Psoas muscle (tissue), 8 donors: ENCODE measurements at places on chromosomes 12 and 14.
A peak's percentile ranks its signal among the peaks of the same experiment; 100 is the strongest.

DNA sequence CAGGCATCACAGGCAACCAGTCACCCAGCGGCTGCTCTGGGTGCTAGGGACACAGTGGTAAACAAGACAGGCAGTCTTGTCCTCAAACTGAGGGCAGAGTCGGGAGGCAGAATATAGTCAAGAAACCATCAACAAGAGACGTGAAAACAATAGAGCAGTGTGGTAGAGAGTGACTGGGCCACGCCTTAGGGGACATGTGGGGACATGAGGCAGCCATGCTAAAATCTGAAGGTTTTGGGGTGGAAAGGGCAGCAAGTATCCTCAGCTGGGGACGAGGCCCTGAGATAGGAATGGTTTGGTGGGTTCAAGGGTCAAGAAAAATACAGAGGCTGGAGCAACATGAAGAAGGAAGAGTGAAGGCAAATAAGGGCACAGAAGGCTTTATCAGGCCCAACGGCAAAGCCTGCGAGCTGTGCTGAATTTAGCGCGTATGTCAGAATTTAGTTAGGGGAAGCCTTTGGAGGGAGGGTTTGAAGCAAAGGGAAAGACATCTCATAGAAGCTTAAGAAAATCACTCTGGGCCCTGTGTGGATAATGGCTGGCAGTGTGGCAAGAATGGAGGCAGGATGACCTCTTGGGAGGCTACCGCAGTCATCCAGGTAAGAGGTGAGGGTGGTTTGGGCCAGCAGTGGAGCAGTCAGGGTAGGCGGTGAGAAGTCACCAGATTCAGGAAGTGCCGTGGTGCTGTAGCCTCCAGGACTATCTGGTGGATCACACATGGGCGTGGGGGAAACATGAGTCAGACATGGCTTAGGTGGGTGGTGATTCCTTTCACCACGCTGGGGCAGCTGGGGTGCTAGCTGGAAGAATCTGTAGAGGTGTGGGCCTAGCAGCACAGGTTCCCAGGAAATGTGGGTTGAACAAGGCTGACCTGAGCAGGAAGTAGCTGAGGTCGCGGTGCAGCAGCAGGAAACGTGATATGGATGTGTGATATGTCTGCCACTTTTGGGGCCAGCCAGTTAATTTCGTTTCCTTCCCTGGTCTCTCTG lies 3.0 kb downstream of the EVL start:
- DNase-seq: peak; percentile 34

DNA sequence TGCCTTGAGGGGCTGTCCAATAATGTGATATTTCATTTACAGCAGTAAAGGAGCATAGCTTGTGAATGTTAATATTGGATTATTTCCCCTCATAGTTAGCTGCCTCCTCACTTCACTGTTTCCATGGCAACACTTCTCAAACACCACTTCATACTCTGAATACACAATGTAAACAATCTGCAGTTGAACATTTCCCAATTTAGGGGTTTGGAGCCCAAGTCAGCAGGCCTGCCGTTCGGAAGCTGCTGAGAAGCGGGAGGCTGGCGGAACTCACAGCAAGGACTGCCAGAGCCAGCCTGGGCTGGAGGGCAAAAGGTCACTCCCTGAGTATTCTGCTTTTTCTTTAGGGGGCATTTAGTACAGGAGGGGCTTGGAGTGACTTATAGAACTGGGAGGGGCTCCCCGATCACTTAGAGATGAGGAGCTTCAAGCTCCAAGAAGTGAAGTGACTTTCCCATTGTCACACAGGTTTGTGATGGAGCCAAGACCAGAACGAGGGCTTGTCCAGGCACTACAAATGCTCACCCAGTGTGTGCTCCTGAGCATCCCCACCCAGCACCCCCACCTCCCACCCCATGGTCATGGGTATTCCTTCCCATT lies 12.1 kb upstream of the SLC24A4 start:
- DNase-seq: no peak

DNA sequence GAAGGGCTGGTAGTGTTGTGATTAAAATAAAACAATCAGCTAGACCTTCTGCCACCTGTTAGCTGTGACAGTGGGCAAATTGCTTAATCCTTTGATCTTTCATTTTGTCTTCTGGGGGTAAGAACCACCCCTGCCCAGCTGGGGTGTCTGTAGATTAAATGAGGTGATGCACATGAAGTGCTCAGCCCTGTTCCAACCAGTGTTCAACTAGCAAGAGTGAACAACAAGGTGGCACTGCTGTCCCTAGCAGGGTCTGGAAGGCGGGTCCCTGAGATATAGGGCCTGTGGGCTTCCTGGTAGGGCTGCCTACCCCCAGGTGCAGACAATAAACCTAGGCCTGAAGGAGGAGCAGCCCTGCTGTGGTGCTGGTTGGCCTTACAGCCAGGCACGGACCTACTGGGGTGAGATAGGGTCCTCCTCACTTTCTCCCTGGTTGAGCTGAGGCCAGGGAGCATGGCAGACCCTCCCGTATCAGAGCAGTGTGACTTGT lies 60.6 kb downstream of the ARL6IP4 start:
- no peak for DNase-seq

DNA sequence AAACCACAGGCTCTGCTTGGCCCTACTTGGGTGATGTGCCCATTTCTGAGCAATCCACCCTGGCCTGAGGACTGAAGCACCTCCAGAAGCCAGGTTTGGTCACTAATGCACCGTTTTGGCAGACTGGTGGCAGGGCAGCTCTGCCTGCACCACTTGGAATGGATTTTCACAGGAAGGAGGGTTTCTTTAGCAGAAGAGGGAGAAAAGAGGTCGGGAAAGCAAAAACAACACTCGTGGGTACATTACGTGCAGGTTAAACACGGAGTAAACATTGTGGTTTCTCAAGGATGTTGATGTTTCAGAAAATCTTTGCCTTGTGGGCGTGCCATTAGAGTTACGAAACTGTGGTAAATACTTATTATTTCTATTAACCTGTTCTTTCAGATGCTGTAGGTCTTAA lies 70.8 kb downstream of the KCNA5 start:
- DNase-seq: no peak

DNA sequence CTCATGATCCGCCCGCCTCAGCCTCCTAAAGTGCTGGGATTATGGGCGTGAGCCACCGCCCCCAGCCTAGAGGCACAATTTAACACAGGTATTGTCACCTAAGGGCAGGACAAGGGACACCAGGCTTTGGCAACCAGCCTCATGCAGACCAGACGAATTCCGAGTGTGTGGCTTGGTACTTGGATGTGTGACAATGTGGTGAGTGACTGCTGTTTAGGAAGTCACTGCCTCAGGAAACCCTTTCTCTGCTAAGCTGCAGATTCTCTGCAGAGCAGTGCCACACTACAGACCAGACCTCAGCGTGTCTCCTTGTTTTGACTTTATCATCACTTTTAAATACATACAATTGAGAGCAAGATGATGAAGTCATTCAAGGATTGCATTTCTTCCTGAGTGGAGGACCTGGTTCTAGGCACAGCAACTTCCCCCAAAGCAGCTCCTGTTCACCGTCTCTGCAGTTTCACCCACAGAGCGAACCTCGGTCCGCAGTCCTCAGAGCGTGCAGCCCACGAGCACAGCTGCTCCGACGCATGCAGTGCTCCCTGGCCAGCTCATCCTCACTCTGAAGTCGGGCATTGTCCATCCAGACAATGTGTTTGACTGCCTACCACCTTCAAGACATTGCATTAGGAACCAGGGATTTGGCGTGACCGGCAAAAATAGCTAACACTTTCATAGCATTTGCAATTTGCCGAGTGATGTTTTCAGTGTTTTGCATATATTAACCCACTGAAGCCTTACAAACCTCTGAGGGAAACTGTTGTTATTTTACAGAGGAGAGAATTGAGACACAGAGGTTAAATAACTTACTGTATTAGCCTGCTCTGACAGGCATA lies 235.2 kb downstream of the CHST11 start:
- no peak for DNase-seq

DNA sequence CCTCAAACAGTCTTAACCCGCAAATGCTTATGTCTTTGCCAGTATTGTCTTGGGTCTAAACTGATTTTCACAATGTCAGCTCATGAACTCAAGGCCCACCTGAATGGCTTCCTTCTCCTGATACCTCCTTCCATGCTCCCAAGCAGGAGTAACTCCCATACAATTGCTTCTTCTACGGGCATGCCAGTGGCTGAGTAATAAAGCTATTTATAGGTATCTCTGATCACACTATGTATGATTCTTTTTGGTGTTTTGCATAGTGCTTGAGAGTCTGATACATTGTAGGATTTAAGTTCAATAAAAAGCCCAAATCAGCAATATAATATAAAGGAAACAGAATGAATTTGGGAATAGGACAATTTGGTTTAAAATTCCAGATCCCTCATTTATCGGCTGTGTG lies 235.0 kb upstream of the DCN start:
- DNase-seq: no peak

GRCh38 chr14:45946251-45946650 lies 693.2 kb upstream of the MIS18BP1 start:
- DNase-seq: no peak

GRCh38 chr12:7395950-7396349 lies 48.0 kb downstream of the CD163L1 start:
- no peak for DNase-seq

DNA sequence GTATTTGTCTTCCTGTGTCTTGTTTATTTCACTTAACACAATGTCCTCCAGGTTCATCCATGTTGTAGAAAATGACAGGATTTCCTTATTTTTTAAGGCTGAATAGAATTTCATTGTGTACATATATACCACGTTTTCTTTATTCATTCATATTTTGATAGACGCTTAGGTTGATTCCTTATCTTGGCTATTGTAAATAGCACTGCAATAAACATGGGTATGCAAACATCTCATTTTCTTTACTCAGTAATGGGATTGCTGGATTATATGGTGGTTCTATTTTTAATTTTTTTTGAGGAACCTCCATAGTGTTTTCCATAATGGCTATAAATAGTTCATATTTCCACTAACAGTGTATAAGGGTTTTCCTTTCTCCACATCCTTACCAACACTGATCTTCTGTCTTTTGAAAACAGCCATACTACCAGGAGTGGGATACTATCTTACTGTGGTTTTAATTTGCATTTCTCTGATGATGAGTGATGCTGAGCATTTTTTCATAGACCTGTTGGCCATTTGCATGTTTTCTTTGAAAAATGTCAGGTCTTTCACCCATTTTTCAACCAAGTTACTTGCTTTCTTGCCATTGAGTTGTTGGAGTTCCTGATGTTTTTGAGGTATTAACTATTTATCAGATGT lies 32.8 kb downstream of the DUSP16 start:
- no peak for DNase-seq

GRCh38 chr14:59816941-59817340 lies 53.6 kb downstream of the RTN1 start:
- no peak for DNase-seq

DNA sequence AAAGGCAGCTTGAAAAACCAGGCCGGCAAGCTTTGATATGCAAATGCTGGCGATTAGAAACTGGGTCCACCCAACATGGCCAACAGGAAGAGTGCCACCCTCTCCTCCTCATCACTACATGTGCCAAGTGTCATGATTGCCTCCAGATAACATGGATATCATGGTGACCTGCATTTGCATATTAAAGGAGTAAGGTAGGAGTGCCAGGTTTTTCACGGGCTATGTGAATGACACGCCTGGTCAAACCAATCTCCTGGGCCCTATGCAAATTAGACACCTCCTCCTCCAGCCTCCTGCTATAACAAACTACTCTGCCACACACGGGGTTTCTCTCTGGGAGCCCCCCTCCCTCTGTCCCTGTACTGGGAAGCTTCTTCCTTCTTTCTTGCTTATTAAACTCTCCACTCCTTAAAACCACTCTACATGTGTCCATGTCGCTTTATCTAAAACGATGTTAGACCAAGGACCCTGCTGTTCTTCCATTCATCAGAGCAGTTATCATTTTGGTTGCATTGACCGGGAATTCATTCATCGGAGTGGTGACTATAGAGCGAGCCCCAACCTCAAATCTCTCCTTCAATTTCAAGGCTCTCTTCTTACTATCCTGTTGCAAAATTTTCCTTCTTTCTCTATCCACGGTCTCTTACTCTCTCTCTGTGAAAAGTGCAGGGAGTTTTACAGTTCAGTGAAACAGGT lies 27.5 kb downstream of the APOBEC1 start:
- no peak for DNase-seq

DNA sequence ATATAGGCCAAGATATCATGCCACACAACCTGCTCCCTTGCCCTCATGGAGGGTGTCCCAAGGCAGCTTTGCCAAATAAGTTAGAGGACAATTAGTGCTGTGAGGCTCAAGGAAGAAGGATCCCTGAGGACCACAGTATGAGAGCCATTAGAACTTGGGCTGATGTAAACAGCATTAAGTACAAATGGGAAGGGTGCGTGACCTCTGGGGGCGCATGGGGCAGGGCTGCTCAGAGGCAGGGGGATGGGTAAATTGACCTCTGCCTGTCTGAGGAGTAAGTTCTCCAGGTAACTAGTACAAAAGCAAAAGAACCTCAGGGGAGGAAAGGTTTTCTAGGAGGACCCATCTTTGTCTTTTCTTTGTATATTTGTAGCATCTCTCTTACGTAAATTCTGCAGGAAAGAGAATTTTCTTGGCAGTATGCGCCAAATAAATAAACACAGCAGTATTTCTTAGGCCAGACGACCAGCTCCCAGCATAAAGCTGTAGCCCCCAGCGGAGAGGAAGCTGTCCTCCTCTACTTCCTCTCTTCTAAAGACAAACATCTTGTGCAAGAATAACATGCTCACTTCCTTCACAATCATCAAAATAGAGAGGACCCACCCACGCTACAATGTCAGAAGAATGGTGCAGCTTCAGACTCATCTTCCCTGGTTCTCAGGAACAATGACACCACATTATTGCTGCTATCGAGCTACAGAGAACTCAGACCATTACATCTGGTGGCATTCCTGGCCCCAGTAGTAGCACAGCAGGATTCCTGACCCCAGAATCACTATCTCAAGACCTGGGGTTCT lies 16.4 kb upstream of the VWF start:
- DNase-seq: no peak

GRCh38 chr12:7151532-7151931 lies 21.4 kb downstream of the CLSTN3 start:
- no peak for DNase-seq

GRCh38 chr12:130641533-130642184 lies 74.4 kb downstream of the RIMBP2 start:
- no peak for DNase-seq

DNA sequence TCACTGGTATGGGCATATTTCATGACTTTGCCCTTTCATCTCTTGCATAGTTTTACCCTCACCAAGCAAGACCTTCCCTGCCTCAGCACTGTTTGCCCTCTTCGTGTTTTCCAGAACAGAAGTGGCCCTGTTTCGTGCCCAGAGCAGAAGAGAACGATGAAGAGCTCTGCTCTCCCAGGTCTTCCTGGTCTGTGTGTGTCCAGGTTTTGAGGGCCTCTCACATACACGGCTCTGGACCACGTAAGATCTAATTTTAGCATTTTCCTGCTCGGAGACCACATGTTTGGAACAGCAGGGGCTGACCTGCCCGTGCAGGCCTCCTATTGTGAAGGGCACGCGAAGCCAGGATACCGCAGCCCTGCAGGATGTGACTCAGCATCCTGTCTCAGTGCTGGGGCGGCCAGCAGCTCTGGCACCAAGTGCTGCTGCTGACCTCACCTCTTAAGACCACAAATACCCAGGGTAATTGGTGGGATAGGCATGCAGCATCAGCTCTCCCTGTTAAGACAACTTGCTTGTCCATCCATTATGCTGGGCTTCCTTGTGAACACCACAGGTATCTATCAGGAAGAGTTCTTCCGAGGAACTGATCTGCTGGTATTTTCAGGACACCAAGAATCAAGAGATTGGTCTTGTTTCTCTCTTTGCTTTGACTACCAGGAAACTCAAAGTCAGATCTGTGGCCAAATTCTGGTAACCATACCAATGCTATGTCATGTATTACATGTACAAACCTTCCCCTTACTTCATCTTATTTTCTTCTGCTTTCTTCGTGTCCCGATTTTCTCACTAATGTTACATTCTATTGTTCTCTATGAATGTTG lies 19.0 kb downstream of the SSH1 start:
- DNase-seq: peak; percentile 95

GRCh38 chr12:109462868-109463692 lies 14.0 kb downstream of the KCTD10 start:
- peak; percentile 87 for DNase-seq
